ENCODE measurements at places on chromosomes 11 and 22.
A peak's percentile ranks its signal among the peaks of the same experiment; 100 is the strongest.

DNA sequence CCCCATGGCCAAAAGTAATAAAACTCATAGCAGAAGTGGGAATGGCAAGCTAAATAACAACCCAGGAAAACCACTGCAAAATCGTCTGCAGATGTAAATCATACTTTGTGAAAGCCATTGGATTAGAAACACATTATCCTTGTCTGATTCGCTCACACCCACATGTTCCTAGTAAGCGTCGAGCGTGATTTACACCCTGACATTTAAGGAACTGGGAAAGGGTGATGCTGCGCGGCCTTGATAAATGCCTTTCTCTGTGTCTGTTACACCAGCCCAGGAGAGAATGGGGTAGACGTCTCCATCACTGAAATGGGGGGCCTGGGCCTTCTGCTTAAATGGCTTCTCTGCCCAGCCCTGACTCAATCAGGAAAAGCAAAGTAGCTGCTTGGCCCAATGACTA, 162.7 kb downstream of the NTM start:
- no peak for DNase-seq

DNA sequence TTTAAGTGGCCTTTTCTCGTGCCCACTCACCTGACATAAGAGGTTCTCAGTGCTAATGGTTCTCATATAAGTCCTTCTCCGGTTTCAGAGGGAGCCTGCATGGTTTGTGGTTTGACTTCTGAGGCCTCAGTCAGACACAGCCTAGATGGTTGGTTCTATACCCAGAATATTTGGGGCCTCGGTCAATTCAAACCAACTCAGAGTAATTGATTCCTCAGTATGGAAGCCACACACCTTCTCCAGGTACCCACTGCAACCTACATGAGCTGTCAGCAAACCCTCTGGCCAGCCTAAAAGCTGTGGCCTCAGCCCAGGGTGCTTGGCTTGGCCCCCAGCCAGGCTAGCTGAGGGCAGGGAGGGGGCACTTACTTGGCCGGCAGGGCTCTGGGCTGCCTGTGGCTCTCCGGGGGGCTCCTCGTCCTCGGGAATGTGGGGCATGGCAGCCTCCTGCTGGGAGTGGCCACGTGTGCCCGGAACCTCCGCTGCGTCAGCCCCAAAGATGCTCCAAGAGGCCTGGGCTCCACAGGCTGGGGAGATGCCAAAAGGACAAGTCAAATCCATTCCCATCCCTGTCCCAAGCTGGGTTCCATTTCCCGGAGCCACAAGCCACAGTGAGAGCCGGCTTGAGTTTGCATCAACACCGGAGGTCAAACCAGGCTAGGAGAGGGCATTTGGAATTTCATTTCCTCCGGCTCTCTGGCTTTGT, 41.7 kb downstream of the IRAG1 start:
- no peak for DNase-seq

- peak; percentile 75 for DNase-seq
Observed at GRCh38 chr11:125568970-125569914, at the start of gene EI24. Gene EI24 (plus strand): TSS chr11:125569477. CDS start chr11:125572528, 3,051 bp downstream.

- no peak for DNase-seq
Observed at GRCh38 chr11:66330931-66331330, 5.3 kb downstream of the RIN1 start.

DNA sequence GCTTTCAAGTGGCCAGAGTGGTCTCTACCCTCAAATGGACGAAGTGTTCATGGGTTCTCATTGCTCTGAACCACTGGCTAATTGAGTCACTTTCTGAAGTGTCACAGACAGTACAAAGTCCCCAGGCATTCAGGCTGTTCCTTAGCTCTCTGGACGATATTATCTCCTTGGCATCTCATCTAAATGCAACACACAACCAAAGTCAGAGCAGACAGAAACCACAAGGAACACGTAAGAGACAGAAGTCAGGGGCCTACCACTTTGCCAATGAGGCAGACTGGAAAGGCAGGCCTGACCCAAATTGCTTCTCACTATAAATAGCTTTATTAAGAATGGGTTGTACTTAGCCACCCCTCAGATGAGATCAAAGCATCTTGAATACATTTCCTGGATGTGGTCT, 29.0 kb upstream of the LDLRAD3 start:
- DNase-seq, result no peak

DNA sequence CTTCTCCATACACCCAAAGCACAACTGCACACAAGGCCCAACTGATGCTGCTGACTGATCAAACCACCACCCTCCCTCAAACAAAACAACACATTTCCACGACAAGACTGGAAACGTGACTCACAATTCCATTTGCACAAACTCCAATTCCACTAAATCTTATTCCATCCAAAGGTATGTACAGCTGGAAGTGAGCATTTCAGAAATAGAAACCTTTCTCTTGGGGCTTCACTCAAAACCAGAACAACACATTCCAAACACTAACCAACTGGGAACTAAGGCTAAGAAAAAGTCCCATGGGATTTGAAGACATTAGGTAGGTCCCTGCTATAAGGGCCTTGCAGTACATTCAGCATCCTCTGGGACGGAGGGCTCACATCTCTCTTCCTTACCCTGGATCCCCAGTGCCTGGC, 19.6 kb downstream of the MORC2 start:
- no peak for DNase-seq

GRCh38 chr22:44179989-44180705, 578 bp upstream of the PARVG start:
- no peak for DNase-seq
